ENCODE measurements at places on chromosomes 1 and 21.

DNA sequence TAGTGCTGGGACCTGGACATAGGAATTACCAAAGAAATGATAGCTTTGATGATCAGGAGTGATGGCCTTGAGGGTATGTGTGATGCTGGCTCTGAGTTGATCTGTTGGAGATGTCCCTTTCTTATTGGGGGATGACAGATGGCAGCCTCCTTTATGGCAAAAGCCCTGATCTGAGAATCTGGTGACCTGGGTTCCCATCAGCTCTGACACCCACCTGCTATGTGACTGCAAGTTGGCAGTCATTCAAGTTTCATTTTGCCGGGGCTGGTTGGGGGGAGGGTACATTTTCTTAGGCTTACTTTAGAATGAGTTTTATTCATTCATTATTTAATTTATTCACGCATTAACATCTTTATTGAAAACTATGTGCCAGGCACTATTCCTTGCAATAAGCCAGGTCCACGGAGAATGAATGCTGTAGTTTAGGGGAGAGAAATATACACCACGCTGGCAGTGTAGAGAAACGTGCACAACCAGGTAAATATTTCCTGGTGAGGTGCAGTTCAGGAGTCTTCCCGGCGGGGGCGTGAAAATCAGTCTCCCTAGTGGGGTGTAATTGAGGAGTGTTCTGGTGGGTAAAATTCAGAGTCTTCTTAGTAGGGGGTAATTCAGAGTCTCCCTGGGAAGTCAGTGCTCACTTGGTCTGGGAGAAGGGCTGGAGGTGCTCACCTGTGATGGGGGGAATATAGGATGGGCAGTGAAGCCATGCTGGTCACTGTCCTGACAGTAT, 401.3 kb downstream of the CAMTA1 start:
- no peak for DNase-seq

DNA sequence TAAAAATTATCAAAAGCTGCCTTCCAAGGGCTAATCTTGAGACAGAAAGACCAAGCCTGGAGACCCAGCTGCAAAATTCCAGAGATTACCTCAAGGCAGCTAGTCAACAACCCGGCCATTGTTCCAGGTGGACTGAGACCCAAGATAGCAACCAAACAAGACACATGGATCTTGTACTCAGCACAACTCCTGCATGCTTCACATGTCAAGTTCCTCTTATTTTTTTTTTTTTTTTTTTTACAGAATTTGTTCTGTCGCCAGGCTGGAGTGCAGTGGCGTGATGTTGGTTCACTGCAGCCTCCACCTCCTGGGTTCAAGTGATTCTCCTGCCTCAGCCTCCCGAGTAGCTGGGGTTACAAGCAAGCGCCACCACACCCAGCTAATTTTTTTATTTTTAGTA, 40.1 kb downstream of the CD2 start:
- no peak for DNase-seq

DNA sequence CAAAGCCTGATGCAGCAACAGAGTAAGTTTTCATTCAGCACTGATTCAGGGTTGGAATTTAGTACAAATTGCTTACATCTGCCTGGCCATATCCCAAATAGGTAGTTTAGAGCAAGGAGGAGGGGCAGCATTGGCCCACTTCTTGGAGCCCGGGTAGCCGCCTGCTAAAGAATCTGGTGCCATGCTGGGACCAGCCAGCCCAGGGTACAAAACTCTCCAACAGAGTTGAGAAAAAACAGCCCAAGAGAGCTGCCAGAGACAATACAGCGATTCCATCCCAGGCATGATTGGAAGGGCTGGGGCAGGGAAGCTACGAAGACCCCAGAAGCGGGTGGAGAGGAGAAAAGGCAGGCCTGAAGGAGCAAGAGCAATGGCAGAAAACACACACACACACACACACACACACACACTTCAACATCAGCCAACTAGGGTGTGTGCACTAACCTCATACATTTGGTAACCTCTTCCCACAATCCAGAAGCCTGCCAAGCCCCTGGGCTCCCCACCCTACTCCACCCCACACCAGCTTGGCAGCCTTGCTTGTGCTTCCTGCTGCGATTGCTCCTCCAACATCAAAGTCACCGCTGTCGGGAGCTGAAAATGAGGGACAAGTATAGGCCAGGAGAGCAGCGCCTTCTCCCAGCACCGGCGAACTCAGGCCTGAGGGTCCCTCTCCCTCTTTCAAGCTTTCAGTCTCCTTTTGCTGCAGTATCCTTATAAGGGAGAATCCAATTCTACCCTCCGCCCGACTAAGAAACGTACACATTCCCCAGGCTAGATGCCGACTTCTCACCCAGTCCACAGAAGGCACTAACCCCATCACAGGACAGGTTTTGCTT, 1.2 kb downstream of the PIK3C2B start:
- DNase-seq: no peak

DNA sequence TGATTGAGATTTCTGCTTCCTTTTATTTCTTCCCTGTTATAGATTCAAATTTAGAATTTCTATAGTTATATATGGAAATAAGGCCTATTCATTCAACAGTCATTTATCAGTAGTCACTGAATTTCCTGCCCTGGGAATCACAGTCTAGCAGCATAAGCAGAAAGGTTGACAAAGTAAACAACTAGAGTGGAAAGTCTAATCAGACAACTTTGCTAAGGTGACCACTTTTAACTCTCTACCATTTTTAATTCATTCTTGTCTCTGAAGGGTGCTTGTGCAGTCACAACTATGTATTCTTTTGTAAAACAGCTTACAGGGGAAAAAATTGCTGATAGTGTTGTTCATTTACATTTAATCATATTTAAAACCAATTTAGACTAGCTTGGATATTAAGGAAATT, 66.1 kb upstream of the PLA2G4A start:
- no peak for DNase-seq

GRCh38 chr1:26536081-26536480, 6.5 kb downstream of the RPS6KA1 start:
- no peak for DNase-seq

DNA sequence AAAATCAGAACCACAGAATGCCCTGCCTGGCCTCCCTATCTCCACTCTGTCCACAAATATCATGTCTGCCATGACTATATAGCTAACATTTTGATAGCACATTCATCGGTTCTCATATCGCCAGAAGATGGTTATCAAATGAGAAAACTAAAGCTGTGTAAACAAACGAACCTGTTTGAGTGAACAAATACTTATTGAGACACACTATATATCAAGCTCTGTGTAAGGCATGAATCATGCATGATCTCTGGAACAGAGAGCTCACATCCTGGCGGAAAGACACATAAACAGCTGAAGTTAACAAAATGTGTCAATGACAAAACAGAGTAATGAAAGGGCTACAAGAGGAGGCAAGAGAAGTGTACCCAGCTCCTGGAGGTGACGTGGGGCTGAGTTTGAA, 13.1 kb downstream of the KCND3 start:
- no peak for DNase-seq

- no peak for DNase-seq
Observed at GRCh38 chr1:206705191-206705590, 20.5 kb downstream of the MAPKAPK2 start.

GRCh38 chr1:162846256-162847212, 14.4 kb downstream of the CCDC190 start:
- peak; percentile 72 for DNase-seq

GRCh38 chr1:157849229-157849875, 7.7 kb upstream of the CD5L start:
- DNase-seq: no peak

GRCh38 chr1:154427173-154428139, 22.3 kb downstream of the IL6R start:
- DNase-seq: no peak

GRCh38 chr1:222928212-222928611, 113.4 kb downstream of the DISP1 start:
- peak; percentile 32 for DNase-seq

DNA sequence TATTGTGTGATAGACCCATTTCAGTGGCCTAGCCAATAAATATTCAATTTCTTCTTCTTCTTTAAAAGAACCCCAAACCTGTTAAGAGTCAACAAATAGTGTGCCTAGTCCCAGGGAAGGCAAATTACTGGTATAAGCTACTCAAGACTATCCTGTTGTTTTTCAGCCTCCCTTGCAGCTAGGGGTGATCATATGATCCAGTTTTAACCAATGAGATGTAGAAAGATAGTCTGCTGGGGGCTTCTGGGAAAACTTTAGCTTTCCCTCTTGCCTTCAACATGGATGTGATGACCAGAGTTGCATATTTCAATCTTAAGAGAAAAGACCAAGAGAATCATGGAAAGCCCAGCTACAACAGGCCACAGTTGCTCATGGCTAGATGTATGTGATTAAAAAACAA, 4.7 kb upstream of the NUP210L start:
- no peak for DNase-seq

Measured in SK-N-MC (cell line).